ENCODE measurements at places on chromosomes 1 and 21.

DNA sequence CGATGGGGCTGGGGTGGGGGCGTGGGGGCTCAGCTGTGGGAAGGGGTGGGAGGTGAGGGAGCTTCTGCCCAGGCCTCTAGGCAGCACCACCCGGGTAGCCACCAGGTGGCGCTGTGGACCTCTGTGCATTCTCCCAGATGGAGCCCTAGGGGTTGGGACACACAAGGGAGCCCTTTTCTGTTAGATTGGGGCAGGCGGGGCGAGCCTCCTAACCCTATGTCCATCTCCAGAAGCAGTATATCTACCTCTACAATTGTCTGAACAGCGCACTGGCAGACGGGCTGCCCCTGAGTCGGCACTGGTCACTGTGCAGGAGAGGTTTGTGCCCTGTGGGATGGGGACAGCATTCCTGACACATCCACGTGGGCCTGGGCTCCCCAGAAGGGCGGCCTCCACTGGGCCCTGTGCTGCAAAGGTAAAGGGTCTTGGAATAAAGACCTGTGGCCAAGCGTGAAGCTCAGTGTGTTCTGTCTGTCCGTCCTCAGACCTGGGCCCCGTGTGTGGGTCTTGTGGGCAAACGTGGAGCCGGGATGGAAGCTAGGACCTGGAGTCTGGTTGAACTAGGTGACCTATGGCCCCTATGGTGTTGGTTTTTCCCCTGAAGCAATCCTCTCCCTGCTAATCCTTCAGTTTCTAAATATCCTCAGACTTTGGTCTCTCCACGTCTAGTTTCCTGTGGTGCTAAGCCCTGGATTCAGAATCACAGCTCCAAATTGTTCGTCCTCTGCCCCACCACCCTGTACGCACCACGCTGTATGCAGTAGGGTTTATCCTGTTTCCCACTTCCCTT lies 4.4 kb upstream of the LGR6 start:
- DNase-seq, result peak; percentile 86

- no peak for DNase-seq
Observed at GRCh38 chr21:26795866-26796329, 49.3 kb downstream of the ADAMTS1 start.

GRCh38 chr1:119222271-119222670 lies 81.8 kb upstream of the WARS2 start:
- DNase-seq, result no peak

DNA sequence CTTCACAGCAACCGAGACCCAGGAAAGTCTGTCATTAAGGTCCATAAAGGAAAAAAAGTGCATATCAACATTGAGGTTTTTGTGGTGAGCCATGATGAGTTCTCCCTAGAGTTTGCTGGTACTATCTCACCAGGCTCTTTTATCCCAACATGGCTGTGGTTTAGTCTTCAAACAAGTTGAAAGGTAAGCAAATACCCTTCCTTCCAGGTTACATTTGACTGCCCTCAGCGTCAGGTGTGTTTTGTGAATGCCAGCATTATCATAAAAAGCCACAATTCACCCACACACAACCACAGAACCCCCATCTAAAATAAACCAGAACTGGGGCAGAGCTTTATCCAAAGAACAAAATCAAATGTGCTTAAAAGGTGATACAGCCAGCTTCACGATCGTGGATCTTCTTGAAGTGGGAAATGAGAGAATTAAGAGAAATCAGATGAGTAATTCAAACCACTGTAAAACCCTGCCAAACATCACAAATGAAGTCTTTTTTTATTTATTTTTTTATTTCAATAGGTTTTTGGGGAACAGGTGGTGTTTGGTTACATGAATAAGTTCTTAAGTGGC lies 64.7 kb downstream of the SETD4 start:
- DNase-seq, result no peak

DNA sequence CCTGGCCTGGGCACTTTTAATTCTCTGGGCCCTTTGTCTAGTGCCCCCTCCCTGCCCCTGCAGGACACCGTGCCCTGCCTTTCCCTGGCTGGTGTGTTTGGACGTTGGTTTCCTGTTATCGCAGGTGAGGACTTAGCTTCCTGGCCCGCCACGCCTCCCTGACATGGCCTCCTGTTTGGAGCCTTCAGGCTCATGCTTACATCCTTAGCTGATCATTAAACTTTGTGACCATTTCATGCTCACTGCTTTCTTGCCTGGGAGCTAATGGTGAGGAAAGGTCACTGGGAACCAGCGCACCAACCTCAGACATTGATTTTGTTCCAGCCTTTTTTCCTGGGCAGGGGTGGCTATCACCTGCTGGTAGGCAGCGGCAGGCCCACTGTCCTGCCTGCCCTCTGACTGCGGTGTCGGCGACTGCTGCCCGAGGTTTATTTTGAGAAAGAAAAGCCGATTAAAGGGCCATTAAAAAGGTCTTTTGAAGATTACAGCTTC lies 3.7 kb downstream of the PFKL start:
- DNase-seq, result no peak

DNA sequence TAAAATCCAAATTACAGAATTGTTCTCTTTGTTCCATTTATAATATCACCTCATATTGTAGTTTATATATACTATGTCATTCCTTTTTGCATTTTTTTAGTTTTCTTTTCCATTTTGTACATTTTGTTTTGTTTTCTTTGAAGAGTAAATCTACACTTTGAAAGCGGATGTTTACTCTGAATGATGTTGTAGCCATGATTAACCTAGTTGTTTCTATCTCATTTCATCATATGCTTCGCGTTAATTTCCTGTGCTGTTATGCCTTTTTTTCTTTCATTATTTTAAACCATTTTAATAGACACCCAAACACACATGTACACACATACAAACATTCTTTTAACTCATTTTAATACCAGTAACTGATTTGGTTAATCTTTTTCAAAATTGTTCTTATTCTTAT lies 5.3 kb downstream of the OR2T6 start:
- no peak for DNase-seq

DNA sequence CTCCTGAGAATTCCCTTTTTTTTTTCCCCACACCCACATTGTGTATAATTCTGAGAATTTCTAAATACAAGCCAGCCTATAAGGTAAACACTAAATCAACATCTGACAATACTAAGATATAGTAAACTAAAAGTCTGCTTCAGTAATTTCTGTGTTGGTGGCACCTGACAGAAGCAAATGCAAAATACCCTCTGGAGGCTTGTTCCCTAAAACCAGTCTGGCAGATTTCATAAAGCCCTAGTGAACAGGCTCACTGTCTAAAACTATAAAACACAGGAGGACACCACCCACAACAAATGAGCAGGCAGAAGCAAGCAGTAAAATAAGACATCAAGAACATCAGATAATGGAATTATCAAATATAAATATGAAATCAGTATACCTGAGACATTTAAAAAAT lies 11.5 kb downstream of the TRIM33 start:
- no peak for DNase-seq

GRCh38 chr1:29318724-29319123 lies 82.4 kb downstream of the PTPRU start:
- no peak for DNase-seq

DNA sequence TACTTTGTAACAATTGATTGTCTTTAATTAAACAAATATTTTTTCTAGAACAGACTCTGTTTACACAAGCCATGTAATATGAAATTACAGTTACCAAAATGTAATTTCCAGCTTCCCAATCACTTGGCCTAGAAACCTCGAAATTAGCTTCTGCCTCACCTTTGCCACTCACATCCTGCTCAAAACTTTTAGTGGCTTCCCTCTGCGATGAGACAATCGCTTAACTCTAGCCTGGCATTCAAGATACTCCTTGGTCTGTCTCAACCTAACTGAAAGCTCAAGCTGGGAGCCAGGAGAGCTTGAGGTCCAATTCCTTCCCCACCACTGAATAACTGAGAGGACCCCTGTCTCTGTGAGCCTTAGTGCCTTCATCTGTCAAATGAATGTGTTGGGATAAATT lies 42.8 kb downstream of the GFI1 start:
- DNase-seq, result no peak

DNA sequence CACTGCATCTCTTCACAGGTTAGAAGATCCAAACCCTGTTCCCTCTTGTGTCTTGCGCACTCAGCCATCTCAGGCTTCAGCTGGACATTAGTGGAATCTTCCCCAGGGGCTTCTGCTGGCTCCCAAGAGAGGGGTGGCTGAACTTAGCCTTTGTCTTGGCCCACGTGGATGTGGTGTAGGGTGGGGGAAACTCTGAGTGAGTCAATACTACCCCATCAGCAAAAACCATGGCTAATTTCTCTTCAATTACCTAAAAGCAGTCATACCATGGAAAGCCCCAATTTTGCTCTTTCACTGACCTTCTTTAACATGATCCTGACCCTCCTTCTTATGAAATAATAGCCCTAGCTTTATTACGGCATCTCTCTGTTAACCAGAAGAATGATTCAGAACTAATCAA lies 72.5 kb upstream of the RAB3GAP2 start:
- DNase-seq, result no peak

DNA sequence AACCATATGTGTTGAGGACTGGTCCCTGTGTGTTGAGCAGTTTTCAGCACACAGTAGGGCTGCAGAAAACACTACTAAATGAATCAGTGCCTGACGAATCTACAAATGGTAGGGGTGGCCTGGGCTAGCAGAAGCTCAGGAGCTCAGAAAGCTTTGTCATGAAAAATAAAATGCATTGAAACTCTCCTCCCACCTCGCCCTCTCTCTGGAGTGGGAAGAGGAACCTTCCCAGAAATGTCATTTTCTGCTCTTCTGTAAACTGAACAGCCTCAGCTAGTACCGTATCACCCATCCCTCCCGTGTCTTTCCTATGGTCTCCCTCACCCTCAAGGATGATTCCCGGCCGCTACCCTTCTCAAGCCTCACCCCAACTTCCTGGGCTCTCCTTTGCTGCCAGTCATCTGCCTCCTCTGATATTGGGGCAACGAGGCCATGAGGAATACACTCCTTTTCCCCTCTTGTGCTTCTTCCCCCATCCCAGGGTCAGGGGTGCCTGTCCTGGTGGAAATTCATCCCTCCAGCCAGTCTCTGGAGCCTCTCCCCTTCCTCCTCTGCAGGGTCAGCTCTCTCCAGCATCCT lies 734.5 kb downstream of the PTPRU start:
- no peak for DNase-seq

DNA sequence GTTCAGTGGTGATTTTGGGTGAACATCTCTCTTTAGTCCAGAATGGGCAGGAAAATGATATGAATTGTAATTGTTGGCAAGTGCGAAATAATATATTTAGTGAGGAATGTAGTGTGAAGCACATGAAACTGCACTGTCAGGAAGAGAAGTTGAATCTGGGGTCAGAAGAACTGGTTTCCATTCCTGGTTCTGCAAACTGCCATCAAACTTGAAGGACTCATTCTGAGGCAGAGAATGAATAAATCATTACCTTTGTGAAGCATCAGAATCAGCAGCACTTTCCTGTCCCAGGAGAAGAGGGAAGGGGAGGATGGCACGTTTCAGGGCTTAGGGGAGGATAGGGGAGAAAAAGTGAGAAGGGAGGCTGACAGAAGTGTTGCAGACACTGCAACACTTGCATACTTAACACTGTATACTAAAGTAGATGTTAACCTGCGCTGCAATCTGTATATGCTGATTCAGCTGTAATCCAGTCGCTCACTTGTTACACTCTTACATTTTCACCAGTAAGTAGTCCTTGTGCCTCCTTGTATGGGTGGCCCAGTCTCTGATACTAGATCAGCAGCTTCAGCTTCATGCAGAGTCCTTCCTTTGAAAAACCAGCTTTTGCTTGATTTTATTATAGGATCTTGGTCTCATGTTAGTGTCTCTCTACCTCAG lies 10.5 kb upstream of the RPTN start:
- no peak for DNase-seq

- DNase-seq, result no peak
Observed at GRCh38 chr21:15353546-15353945, 288.7 kb upstream of the NRIP1 start.

GRCh38 chr1:55474168-55474786 lies 259.1 kb upstream of the USP24 start:
- DNase-seq, result no peak

- DNase-seq, result no peak
Observed at GRCh38 chr1:178238722-178239510, 145.0 kb downstream of the RASAL2 start.

- no peak for DNase-seq
Observed at GRCh38 chr1:237239248-237239647, 197.3 kb downstream of the RYR2 start.

DNA sequence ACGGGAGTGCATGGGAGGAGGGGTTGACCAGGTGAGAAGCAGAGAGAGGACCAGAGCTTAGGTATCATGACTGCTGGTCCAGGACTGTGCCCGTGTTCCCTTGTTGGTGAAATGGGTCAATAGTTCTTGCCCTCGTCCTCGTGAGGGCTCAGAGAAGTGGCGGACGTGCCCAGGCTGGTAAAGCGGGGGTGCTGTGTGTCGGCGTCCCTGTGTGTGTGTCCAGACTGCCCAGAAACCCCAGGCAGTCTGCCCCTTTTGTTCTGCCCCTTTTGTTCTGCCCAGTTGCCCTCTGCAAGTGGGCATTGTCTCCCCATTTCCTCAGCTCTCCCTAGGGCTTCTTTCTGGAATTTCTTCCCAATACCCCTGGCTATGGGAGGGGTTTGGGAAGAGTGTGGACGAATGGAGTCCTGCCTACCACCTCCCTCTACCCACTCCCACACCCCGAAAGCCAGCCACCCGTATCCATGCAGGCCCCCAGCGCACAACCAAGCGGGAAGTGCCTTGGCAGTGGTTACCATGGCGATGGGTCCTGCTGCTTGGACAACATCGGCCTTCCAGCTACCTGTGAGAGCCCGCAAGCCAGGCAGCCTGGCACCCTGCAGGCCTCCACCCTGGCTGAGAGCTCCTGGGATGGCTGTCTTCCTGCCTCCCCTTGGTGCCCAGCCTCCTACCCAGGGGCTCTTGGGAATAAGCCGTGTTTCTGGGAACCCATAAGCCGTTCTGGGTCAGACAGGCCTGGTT lies 34.7 kb downstream of the ACOT11 start:
- no peak for DNase-seq

- DNase-seq, result no peak
Observed at GRCh38 chr1:78284354-78284753, 206.4 kb upstream of the PTGFR start.

DNA sequence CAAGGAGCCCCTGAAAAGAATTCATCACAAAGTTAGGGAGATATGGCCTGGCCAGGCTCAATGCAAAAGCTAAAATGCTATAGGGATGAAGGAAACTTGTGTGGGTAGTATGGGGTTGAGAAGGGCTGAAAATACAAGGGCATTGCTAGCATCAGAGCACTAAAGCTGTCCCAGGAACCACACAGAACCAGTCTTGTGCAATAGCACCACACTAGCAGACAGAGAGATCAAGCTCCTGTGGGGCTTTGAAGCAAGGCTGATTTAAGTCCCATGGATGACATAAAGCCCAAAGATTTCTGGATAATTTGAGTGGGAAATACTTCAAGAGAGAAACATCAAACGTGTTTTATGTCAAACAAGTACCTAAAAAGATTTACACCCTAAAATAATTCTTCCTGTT lies 97.1 kb downstream of the VAV3 start:
- DNase-seq, result no peak

DNA sequence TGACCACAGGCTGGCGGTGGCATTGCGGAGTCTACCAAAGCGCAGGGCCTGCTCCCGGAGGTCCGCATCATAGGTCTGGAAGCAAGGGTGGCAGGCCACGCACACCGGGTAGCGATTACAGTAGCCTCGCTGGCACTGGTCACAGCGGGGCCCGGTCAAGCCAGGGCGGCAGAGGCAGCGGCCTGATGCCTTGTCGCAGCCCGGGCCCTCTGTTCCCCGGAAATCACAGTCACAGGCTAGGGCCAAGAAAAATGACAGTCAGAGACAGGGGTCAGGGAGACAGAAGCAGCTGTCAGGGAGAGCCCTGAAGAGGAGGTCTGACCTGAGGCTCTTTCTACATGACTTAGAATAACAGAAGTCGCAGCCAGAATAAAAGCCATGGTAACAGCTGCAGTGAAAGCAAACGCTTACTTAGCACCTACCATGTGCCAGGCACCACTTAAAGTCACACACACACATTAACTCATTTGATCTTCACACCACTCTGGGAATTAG lies 26.4 kb downstream of the LAMB3 start:
- DNase-seq, result no peak
